ENCODE measurements at places on chromosomes 6 and 20.

DNA sequence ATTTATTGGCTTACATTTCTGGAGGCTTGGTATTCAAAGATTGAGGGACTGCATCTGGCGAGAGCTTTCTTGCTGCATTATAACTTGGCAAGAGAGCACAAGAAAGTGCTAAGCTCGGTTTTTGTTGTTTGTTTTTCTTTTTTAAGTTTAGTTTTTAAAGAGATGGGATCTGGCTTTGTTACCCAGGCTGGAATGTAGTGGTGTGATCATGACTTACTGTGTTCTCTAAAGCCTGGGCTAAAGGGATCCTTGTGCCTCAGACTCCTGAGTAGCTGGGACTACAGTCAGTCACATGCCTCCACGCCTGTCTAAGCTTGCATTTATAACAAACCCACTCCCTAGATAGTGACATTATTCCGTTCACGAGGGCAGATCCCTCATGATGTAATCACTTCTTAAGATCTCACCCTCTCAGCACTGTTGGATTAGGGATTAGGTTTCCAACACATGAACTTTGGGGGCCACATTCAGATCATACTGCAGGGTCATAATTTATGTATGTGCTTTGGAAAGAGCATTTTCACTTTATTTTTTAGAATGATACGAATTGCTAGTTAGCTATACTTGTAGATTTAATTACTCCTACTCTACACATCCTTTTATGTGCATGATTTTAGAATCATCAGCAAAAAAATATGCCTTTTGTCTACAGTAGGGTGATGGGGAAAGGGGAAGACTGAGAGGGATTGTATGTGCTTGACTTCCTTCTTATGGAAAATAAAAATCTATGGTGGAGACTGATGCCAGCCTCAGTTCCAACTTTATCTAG lies 167.8 kb downstream of the JARID2 start:
- DNase-seq = no peak

DNA sequence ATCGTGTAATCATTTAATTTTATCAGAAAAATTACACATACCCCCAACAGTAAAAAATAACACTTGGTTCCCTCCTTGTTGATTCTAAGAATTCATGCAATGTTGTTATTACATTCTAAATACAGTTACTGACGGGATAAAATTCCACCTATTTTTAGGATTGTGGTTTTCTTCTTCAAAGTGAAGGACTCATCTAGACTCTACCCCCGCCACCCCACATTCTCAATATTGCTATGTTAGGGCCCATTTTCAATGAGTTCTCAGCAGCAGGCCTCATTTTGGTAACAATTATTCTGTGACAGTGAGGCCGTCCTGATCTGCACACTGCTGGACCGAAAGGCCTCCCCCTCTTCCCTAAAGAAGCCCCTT lies 43.5 kb downstream of the PREX1 start:
- DNase-seq = no peak

GRCh38 chr6:103193413-103193812 lies 1666.3 kb downstream of the HACE1 start:
- DNase-seq = no peak

DNA sequence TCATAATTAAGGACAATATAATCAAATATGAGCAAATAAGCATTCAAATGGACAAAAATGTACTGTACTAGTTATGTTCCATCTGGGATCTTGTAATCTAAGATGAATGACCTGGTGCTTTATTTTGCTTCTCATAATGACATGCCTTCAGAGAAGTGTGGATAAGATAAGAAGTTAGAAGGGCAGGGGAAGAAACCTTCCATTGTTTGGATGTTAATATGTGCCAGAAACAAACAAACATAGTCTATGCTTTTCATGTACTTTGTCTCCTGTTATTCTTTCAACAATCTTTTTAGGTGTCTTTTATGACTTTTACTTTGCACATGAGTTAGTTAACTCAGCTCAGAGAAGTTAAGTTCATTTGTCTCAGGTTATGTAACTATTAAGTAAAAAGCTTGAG lies 511.5 kb upstream of the SOX4 start:
- DNase-seq = no peak

DNA sequence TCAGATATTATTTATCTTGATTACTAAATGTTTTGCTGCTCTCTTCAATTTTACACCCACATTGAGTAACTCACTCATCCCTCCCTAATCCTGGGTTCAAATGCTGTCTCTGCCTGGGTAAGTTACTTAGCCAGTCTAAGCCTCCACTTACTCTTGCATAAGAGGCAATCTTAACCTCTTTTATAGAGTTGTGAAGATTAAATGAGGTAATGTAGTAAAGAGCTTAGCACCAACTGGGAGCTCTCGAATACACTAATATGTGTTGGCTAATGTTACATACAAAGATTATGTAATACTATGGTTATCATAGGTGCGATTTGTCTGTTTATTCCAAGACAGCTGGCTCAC lies 134.4 kb upstream of the STMND1 start:
- no peak for DNase-seq

DNA sequence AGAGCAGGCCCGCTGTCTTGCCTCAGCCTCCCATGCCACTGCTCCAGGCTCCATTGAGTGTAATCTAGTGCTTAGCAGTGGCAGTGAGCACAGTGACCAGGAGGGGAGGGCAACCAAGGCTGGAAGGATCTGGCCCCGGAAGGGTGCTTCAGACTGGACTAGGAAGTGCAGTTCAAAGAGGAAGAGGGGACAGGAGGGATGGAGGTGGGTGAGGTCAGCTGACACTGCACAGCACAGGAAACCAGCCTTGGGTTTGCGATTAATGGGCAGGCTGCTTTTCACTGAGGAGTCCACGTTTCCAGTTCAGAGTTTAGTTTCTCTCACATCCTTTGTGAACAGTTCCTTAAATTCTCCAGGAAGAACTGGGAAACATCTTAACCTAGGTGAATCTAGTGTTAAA lies 46.9 kb downstream of the CDS2 start:
- no peak for DNase-seq

DNA sequence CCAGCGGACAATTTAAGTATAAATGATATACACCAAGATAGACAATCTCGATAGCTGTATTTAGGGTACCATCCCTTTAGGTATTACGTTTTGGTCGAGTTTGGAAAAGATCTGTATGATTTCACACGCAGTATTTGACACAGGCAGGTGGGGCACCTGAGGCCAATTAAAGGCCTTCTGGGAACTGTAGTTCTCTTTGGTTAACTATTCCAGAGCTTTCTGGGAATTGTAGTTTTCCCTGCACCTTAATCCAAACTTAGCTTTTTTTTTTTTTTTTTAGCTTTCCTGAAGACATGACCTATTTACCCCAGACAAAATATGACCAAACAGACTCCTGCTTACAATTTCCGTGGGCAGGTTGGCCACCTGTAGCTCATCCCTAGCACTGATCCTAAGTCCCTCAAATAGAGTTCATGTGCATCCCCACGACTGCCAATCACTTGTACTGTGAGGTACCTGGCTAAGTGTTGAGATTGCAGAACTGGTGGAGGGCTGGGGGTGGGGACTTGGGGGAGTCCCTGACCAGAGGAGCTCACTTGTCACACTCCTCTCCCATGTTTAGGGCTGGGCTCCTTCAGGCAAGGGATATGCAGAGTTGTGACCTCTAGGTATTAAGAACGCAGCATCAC lies 999 bp upstream of the EHMT2 start:
- peak; percentile 46 for DNase-seq

GRCh38 chr20:44701118-44701857 lies 13.9 kb upstream of the CCN5 start:
- no peak for DNase-seq

- no peak for DNase-seq
Observed at GRCh38 chr6:16873698-16874097, 112.4 kb upstream of the ATXN1 start.

DNA sequence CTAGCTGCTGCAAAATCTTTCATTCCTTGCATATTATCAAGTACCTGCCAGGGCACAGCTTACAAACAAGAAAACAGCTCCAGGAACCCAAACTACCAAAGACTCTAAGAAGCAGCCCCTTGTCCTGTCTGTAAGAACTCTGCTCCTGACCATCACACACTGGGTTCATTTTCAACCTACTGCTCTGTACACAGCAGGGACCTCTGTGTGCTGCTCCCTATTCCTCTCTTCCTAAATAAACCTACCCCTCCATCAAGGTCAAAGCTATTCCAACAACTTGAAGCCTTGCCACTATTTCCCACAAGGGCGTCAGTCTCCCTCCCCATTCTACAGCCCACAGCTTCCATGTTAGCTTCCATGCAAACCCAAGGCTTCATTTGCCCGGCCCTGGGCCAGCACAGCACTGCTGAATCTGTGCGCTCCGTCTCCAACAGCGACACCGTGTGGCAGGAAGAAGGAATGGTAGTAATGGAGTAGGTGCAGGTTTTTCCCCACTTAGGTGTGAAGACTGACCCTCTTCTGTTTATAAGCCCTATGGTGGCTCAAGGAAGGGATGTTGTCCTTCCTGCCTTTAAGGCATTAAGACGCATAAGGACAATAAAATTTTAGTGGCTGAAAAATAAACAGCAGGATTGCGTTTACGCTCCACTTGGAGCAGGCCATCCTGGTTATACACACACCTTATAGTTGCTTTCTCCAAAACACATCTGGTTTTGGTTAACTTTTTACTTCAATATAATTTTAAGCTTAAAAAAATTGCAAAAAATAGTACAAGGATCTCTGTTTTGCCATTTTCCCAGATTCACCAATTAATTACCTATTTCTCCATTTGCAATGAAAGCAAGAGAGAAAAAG lies 115.2 kb upstream of the NXT1 start:
- DNase-seq = no peak

DNA sequence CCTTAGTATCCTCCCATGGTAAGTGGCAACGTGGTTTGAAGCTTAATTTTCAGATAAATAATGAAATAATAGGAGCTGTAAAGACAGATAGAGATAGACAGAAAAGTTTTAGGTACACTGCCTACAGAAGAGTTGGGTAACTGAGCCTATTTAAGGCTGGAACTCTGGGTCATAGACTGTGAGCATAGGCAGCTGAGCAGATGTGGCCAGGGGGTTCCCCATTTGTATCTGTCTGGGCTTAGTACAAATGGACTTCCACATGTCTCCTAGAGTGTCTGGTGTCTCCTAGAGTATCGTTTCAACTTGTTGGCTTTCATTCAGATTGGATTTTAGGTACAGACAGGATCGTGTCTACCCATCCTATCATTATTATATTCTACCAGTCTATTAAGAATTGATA lies 649.8 kb downstream of the DHX35 start:
- DNase-seq = no peak

DNA sequence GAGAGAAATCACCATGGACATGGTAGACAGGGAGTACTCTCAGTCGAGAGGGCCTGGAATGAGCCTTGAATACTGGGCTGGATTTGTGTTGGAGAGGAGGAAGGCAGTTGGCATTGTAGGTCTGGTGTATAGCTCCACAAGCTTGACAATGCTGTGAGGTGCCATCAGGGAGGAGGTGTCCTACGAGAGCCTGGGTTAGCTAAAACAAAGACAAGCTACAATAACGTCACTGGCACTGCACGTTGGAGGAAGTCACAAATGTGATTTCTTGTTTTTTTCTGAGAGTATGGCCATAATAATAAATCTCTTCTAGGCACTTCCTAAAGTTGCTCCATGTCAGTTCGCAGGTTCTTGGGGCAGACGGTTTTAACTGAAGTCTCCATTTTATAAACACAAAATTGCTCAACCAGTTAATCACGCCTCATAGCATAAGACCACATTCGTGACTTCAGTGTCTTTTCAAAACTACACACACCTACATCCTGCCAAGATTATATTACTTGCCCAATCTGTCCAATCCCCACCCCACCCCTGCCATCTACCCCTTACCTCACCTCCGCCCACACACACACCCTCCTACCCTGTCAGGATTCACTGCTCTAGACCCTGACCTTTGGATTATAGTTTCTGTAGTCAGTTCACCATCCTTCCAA lies 4.4 kb upstream of the HLA-DMB start:
- no peak for DNase-seq

GRCh38 chr6:16758163-16758975 lies 2.9 kb downstream of the ATXN1 start:
- no peak for DNase-seq
